ENCODE measurements at places on chromosomes 3 and 15. TPM values are rescaled to one million over a fixed set of nuclear protein-coding genes. Genes with fewer than 3 reads are reported as not detected.

DNA sequence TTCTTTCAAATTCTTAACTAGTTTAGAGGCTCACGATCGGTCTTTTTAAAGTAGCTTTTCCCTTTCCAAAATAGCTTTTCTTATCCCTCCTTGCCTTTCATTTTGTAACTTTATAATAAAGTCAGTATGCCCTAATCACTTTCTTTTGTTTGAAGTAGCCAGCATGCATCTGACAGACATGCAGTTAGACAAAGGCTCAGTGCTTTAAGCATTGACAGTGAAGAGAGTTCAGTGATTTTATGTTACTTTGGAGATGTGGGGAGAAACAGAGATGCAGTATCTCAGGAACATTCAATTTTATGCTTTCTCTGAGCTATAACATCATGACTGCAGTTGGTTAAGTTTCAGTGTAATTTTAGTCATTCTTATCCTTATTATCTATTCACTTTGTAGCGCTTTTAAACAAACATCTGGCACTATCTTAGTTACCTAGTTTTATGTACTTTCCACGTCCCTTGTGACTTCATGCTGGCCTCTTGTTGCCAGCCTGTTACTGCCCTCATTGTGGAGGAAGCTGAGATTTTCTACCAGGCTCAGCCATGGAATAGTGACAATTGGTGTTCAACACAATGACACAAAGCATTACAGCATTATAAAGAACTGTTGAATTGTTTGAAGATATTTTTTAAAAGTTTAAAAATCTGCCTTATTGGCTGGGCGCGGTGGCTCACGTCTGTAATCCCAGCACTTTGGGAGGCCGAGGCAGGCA, 90.3 kb downstream of the AKAP13 start:
- peak overlapping the region; percentile 63 for H3K27ac ChIP-seq
- DNase-seq: no peak
- peaks cover 22% of the 10 kb centered on the region for H3K4me1 ChIP-seq
- no peaks in the 10 kb centered on the region for H3K36me3 ChIP-seq

The HACD2 gene
- 8.8 TPM for total RNA-seq

GRCh38 chr15:72062319-72062718, 55.6 kb downstream of the MYO9A start:
- H3K4me3 ChIP-seq: no peak overlapping the region
- no peaks in the 10 kb centered on the region for H3K36me3 ChIP-seq
- H3K4me1 ChIP-seq: peaks cover 8% of the 10 kb centered on the region
- no peak overlapping the region for H3K27ac ChIP-seq
- no peak for DNase-seq

DNA sequence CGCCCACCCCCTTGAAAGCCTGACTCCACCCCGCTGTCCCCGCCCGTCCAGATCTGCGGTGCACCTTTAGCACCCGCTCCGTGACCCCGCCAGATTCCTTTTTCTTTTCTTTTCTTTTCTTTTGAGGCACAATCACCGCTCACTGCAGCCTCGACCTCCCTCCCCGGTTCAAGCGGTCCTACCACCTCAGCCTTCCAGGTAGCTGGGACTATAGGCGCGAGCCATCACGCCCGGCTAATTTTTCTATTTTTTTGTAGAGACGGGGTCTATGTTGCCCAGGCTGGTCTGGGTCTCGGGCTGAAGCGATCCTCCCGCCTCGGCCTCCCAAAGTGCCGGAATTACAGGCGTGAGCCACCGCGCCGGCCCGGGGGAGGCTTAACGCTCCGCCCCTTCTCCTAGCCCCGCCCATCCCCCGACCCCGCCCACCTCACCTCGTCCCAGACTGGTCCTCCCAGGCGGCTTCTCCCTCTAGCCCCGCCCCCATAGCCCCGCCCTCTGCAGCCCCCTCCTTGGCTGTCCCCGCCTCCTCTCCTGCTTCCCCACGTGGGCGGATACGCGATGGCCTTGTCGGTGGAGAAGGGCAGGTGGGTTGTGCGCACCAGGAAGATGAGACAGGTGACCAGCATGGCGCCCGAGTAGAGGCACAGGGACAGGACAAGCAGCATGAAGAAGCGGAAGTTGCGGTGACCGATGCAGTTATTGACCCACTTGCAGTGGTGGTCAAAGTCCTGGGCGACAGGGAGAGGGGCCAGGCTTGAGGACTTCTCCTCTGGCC, 3.2 kb downstream of the ZDHHC19 start:
- H3K27ac ChIP-seq: no peak overlapping the region
- H3K4me1 ChIP-seq: no peaks in the 10 kb centered on the region
- DNase-seq: peak; percentile 29
- H3K27me3 ChIP-seq: peaks cover 10% of the 10 kb centered on the region
- no peaks in the 10 kb centered on the region for H3K36me3 ChIP-seq

The NDN gene
- total RNA-seq: 198 TPM

DNA sequence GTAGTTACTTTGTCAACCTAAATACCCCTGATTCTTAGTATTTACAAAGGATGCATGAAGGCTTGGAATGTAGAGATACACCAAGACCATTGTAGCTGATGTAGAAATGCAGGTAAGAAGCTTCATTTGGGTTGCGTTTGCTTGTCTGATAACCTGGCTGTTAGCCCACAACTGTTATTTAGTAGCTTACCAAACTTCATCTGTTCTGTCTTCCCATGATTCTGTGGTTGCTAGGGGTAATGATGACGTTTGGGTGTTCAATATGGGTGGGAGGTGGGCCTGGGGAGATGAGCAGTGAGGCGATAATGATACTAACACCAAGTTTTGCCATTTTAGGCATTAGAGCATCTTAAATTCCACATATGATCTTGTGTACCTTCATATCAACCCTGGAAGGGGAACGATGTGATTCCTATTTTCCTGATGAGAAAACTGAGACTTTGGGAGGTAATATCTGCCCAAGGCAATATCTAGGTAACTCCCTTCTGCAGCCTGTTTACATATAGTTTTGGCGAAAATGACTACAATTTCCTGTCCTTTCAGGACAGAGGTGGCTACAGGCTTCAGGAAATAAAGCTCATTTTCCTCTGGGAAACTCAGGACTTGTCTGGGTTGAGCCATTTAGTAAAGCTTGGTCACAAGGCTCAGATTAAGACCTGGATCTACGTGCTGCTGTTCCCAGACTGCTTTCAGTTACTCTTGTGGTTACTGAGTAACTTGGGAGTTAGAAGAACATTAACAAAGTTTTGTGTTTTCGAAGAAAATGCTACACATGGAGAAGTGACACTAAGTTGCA, 26.8 kb downstream of the FNDC3B start:
- no peaks in the 10 kb centered on the region for H3K36me3 ChIP-seq
- no peaks in the 10 kb centered on the region for H3K27me3 ChIP-seq
- no peak for DNase-seq
- H3K4me1 ChIP-seq: peaks cover 12% of the 10 kb centered on the region
- H3K27ac ChIP-seq: no peak overlapping the region

DNA sequence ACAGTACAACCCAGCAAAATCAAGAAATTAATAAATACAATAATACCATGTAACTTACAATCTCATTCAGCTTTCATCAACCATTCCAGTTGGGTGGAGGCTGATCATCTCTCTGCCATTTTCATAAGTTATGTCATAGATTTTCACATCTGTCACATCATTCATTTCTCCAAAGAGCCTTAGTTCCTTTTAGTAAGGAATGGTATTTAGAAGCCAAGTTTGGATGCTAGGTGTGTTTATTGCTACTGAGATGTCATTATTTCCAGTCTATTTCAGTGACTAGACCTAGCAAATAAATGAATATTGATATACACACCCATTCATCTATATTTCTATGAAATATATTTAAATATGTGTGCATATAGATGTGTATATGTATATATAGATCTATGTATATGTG, 2.7 kb upstream of the UBL7 start:
- H3K27ac ChIP-seq: no peak overlapping the region
- DNase-seq: no peak
- no peak overlapping the region for H3K4me3 ChIP-seq
- H3K27me3 ChIP-seq: no peaks in the 10 kb centered on the region
- H3K36me3 ChIP-seq: no peaks in the 10 kb centered on the region
- peaks cover 13% of the 10 kb centered on the region for H3K4me1 ChIP-seq

DNA sequence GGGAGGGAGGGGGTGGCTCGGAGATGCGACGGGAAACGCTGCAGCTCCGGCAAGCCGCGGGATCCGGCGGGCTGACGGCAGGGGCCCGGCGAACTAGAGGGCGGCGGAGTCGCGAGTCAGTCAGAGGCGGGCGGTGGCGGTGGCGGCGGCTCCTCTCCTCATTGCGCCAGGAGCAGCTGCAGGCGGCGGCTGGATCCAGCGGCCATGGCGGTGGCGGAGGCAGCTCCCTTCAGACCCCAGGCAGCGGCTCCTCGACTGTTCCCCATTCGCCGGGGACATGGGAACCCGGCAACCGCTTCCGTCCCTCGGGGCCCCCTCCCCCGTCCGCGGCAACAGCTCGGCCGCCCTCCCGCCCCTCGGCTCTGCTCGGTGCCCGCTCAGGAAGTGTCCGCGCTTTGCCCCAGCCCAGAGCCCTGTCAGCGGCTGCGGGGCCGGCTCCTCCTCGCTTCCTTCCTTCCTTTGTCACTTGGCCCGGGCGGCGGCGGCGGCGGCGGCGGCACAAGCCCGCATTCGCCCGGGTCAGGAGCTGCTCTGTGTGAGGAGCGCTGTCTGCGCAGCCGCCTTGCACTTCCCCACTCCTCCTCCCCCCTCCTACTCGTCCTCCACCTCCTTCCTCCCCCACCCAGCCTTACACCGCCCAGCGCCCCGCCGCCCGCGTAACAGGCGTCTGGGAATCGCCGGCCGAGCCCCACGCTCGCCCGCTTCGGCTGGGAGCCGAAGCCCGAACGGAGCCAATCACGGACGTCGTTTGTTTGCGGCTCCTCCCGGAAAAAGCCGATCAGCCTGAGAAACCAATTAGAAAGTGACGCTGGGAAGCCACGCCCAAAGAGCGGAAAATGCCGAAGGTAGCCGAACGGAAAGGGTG, at the start of gene GSK3B:
TSS of gene GSK3B (minus strand) at position 537 of the 865 bp plus-strand sequence. CDS start 1,013 bp downstream, outside the sequence.
- peak within 1 kb of the TSS; percentile 86 for H3K4me3 ChIP-seq
- no peak for DNase-seq
- no peaks in the 10 kb centered on the region for H3K36me3 ChIP-seq
- H3K27me3 ChIP-seq: no peaks in the 10 kb centered on the region

DNA sequence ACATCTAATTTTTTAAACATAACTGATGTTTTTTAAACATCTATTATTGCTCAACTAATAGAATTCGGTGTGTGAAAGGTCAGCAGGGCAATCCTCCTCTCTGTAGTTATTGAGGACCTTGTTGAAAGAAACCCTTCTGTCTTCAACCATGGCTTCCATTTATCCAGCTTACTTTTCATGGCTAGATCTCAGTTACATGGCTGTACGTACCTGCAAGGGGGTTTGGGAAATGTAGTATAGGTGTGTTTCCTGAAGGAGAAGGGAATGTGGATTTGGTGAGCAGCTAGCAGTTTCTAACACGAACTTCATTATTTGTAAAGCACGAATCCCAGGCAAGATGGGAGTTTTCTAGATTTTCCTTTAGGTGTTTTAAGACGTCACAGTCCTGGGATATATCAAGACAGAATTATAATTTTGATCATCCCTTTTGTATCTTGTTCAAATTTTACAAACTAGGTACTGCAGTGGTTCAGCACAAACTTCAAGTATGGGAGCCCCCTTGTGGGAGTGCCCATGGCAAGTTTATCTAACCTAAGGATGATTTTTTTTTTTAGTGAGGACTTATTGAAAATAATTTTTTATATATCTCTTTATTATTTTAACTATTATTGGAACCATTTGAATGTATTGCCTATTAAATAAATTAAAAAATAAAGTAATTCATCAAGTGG, 41.6 kb downstream of the FBXL2 start:
- H3K36me3 ChIP-seq: no peaks in the 10 kb centered on the region
- H3K4me1 ChIP-seq: peaks cover 12% of the 10 kb centered on the region
- no peak for DNase-seq
- H3K27me3 ChIP-seq: no peaks in the 10 kb centered on the region

GRCh38 chr15:74789171-74789631, 7.3 kb downstream of the CSK start:
- no peaks in the 10 kb centered on the region for H3K36me3 ChIP-seq
- peak overlapping the region; percentile 85 for H3K27ac ChIP-seq
- DNase-seq: no peak
- peaks cover 33% of the 10 kb centered on the region for H3K4me1 ChIP-seq

- peak; percentile 87 for DNase-seq
- peak overlapping the region; percentile 96 for H3K27ac ChIP-seq
- H3K36me3 ChIP-seq: no peaks in the 10 kb centered on the region
- peak overlapping the region; percentile 75 for H3K4me3 ChIP-seq
- H3K4me1 ChIP-seq: peaks cover 32% of the 10 kb centered on the region
- no peaks in the 10 kb centered on the region for H3K27me3 ChIP-seq
These were observed 1.8 kb downstream of the DIPK2A start for GRCh38 chr3:143973259-143974021.

GRCh38 chr3:173745952-173746682, 348.6 kb downstream of the NLGN1 start:
- H3K36me3 ChIP-seq: no peaks in the 10 kb centered on the region
- no peak for DNase-seq
- H3K4me1 ChIP-seq: no peaks in the 10 kb centered on the region
- H3K27me3 ChIP-seq: no peaks in the 10 kb centered on the region
- H3K4me3 ChIP-seq: no peak overlapping the region

- H3K27me3 ChIP-seq: no peaks in the 10 kb centered on the region
- H3K4me3 ChIP-seq: no peak overlapping the region
- no peaks in the 10 kb centered on the region for H3K36me3 ChIP-seq
- H3K27ac ChIP-seq: no peak overlapping the region
- no peaks in the 10 kb centered on the region for H3K4me1 ChIP-seq
- no peak for DNase-seq
These were observed 121.7 kb downstream of the EDEM1 start for GRCh38 chr3:5309171-5309570.

The ROBO1 gene
- total RNA-seq: 56.4 TPM

DNA sequence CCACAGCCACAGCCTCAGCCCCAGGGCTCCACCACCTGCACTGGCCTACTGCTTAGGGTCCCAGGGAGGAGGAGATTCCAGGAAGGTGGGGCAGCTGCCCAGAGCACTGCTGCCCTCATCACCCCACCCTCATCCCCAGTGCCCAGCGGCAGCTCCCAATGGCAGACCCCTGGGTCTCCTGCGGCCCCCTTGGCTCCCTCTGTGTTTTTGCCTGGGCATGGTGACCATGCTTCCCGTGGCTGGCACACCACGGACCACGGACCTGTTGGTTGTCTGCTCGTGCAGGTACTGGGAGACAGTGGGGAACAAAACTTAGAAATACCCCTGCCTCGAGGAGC, 2.7 kb downstream of the CHST13 start:
- peaks cover 32% of the 10 kb centered on the region for H3K27me3 ChIP-seq
- DNase-seq: no peak
- H3K27ac ChIP-seq: no peak overlapping the region
- H3K4me1 ChIP-seq: no peaks in the 10 kb centered on the region

DNA sequence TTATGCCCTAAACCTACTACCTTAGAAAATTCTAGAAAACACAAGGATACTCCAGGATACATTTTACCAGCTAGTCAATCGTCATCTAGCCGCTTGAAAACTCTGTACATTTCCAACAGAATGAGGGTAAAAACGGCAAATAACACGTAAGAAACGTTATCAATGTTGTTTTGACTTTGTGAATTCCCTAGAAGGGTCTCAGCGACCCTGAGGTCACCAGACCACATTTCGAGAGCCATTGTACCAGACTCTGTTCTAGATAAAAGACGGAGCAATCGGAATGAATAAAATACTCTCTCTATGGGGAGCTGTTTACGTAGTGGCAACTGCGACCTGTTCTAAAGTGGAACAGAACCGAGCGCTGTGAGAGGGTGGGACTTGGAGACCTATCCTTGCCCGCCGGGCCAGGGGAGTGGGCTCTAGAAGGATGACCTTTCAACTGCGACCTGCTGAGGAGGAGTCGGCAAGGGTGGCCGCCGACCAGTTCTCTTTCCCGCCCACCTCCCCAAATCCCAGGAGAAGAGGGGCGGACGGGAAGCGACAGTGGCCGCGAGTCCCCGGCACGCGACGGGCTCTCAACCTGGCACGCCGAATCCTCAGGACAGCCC, 778 bp upstream of the AP4E1 start:
- H3K27ac ChIP-seq: peak overlapping the region; percentile 77
- DNase-seq: peak; percentile 46
- H3K4me1 ChIP-seq: peaks cover 4% of the 10 kb centered on the region

The DPPA4 gene
- 0.51 TPM for total RNA-seq

The ASB14 gene
- total RNA-seq: not detected

The SLC9A9 gene
- total RNA-seq: 1.5 TPM
